Esophagus muscularis mucosa (tissue), 4 donors: ENCODE measurements at places on chromosomes 3 and 15. TPM values are rescaled to one million over a fixed set of nuclear protein-coding genes. Genes with fewer than 3 reads are reported as not detected.

DNA sequence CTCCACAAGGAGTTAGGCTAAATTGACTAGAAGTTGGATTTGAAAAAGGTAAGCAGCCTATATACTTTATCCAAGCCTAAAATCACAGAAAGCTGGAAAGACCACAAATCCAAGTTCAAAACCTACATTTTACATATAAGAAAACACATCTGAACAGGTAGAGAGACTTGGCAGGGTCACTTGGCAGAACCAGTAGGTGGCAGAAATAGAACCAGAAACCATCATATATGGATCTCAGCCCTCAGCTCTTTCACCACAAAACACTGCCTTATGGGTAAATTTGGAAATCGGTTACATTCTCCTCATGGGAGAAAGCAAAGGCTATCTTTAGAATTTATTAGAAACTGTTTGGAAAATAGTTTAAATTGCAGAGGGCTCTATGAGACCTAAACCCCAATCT, 44.2 kb downstream of the MKRN2 start:
- no peak for DNase-seq

DNA sequence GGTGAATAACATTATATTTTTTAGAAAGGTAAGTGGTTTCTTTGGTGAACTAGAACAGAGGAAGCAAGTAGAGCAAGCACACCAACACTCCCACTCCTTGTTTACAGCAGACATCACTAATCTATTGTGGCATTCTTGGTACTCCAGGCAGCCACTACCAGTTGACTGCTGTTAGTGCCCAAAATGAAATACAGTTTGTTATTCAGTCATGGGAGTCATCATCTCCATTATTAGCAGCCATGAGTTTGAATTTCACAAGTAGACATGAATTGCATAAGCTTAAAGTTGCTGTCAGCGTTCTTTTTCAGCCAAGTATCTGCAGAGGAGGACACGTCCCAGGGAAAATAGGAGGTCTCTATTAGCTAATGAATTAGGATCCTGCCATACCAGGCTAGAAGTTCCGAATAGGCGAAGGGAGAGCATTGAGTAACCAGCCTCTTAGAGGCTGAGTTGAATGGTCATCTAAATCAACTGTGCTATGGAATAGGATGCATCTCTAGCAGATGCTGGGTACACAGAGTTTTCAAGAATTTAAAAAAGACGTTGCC, 252.7 kb upstream of the ICE2 start:
- DNase-seq, result no peak

The GOLGA6A gene
- not detected for total RNA-seq

The SI gene
- total RNA-seq, result not detected

GRCh38 chr3:152364237-152364636, 95.5 kb downstream of the MBNL1 start:
- no peak for DNase-seq

- DNase-seq, result no peak
These were observed 7.8 kb upstream of the RPSA start for GRCh38 chr3:39398700-39399099.

DNA sequence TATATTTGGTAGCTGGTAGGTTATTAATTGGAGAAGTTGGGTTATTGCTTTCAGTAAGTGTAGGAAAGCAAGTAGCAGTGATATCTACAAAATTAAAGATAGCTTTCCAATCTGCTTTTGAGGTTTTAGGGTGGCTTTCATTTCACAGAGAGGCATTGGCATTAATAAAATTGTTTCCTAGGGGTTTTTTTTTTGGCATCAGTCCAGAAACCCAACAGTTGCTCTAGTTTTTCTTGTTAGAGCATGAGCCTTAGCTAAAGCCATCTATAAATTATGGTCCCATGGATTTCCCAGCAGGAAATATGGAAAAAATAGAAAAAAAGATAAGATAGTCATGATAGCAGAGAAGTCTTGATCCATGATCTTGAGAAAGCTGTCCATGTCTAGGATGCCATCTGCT, 3.0 kb upstream of the B4GALT4 start:
- no peak for DNase-seq

DNA sequence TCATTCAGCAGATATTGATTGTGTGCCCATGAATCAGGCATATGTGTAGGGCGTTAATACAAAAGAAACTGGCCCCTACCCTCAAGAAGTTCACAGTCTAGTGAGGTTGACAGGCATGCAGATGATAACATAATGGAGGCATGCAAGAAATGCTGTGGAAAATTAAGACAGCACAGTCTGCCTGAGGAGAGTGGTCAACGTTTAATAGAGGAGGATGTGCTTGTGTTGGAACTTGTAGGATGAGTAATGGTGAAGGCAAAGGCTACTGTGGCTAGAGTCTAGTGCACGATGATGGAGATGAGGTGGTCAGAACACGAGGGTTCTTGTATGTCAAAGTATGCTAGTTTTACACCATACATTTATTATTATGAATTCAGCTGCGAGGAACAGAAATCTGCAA, 295.7 kb downstream of the SOX2 start:
- DNase-seq, result no peak

The SPRED1 gene
- 17.1 TPM for total RNA-seq

The GJD2 gene
- total RNA-seq, result not detected

- no peak for DNase-seq
These were observed 16.2 kb downstream of the SPSB4 start for GRCh38 chr3:141067206-141067974.

DNA sequence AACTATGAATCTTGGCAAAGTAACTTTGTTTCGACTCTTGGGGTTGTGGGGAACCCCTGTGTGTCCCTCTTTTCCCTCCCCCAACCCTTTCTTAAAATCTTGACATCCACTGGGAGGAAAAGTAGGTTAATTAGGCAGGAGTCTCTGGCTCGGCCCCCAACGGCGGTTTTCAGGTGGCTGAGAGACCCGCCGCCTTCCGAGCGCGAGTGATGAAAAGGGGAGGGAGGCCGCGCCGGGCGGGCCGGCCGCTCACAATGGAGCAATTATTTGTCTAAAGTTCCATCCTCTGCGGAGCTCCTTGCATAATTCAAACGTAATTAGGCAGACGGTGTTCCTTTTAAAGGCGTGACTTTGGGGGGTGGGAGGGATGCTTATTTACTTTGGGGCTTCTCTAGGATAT, 51.7 kb downstream of the ZIC4 start:
- DNase-seq, result no peak

DNA sequence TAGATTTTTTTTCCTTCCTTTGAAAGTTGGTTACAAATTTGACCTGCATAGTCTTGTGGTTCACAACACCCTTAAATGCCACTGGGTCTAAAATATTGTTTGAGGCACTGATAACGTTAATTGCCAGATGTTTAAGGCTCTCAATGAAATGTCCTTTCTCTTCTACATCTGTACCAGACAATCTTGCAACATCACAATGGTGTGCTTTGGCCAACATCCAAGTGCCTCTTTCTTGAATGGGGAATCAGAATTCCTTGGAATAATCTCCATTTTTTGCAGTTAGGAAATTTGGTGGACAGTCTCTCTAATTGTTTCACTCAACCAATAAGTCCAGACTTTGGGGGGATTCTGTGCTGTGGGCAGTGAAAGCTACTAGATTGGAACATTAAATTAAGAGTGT, 26.0 kb upstream of the PEX5L start:
- DNase-seq, result no peak

The ACAN gene
- total RNA-seq, result under 0.01 TPM

- no peak for DNase-seq
These were observed 139.9 kb downstream of the FBLN2 start for GRCh38 chr3:13688824-13689223.

The MRPS22 gene
- 45.8 TPM for total RNA-seq

- DNase-seq, result no peak
These were observed 64.5 kb downstream of the ZNF148 start for GRCh38 chr3:125310623-125311081.

The MAPKAPK3 gene
- total RNA-seq, result 27.9 TPM

DNA sequence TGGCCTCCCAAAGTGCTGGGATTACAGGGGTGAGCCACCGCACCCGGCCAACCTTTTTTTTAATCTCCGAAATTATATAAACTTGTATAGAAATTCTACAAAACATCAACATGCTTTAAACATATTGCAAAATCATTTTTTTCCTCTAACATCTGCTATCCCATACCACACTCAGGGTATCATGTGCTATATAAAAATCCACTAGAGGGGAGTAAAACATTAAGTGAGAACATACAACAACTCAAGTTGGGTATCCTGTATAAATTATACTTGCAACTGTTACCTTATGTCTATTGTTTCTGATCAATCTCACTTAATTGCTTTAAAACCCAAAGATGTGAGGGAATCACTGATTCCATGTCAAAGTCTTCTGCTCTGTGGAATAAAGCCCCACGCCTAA, 71.9 kb upstream of the FBN1 start:
- DNase-seq, result no peak

DNA sequence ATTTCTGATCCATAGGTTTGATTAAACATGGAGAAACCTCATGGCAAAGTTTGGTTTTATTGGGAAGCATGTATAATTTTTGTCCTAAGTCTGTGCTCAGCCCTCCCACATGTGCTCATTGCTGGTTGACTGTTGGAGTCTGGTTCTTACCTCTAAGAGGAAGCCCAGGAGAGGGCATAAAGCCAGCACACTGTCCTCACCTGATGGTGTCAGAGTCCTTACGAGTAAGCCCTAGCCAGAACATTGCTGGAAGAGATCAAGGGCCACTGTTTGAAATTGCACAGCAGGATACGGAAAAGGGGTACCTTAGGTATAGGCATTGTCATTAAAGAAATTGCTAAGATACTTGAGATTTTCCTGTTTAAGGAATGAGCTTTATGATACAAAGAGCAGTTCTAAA, 21.3 kb downstream of the MLH1 start:
- no peak for DNase-seq

The GOLGA8G gene
- 0.17 TPM for total RNA-seq

- no peak for DNase-seq
These were observed 31.3 kb downstream of the RPN1 start for GRCh38 chr3:128619146-128619890.

- DNase-seq, result no peak
These were observed 100.0 kb downstream of the THBS1 start for GRCh38 chr15:39680868-39681267.

The GAP43 gene
- total RNA-seq, result 2.2 TPM

GRCh38 chr3:27289769-27290413, 79.3 kb downstream of the NEK10 start:
- no peak for DNase-seq

- no peak for DNase-seq
These were observed 135.5 kb upstream of the ZPLD1 start for GRCh38 chr3:102299125-102299877.

- no peak for DNase-seq
These were observed 43.8 kb downstream of the NEK10 start for GRCh38 chr3:27325419-27325818.

The LYZL4 gene
- total RNA-seq, result not detected

DNA sequence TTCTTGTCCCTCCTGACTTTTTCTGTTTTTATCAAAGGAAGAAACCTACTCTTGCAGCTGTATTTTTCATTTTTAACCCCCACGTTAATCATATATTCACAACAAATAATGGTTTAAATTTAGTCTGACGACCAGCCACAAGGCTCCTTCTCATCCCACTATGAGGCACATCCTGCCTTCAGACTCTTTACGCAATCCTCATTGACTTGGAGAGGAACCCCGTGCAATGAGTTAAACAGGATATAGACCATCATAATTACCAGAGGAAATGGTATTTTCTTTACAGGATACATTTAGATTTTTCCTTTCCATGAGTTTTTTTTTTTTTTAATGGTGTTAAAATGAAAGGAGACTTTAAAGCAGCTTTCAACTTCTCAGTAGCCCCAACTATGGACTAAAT, 68.5 kb downstream of the WWTR1 start:
- no peak for DNase-seq

DNA sequence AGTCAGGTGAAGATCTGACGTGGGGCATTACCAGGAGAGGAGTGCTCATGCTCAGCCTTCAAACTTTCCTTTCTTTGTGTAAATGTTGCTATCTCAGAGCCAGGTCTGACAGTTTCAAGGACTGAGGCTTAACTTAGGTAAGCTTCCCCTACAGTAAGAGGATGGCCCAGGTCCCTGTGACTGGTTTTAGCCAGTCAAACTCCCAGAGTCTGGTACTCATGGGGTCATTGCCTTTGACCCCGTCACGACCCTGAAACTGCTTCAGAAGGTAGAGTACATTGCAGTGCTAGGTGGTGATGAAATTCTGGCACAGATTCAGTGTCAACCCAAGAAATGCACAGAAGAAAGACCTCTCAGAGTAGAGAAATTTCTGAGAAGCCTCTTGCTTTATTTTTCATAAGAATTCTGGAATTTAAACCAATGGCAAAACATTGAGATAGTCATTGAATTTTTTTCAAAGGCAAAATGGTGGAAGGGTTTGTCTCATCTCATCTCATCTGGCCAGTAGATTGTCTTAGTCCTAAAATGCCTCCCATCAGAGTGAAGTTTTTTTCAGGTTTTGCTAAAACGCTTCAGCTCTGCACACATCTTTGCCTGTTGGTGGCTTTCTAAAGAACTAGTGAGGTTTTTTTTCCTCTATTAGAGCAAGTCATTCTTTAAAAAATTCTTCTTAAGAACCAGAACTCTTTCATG, 23.1 kb downstream of the ZBTB38 start:
- no peak for DNase-seq

The PLCB2 gene
- total RNA-seq, result 9.6 TPM

DNA sequence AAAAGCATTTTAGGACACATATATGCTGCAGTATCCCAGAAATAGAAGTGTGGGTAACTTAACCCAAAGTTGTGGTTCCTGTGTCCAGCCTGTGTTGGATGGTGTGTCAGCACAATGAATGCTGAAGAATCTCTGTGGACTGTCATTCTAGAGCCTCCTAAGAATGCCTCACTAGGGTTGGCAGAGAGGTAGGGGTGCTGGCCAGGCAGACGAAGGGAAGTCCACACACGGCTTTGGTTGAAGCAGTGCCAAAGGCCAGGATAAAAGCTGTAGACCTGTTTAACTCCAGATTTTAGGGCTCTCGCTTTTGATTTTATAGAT, 43.7 kb upstream of the TIPARP start:
- DNase-seq, result no peak

The PARP15 gene
- total RNA-seq, result 2.3 TPM

DNA sequence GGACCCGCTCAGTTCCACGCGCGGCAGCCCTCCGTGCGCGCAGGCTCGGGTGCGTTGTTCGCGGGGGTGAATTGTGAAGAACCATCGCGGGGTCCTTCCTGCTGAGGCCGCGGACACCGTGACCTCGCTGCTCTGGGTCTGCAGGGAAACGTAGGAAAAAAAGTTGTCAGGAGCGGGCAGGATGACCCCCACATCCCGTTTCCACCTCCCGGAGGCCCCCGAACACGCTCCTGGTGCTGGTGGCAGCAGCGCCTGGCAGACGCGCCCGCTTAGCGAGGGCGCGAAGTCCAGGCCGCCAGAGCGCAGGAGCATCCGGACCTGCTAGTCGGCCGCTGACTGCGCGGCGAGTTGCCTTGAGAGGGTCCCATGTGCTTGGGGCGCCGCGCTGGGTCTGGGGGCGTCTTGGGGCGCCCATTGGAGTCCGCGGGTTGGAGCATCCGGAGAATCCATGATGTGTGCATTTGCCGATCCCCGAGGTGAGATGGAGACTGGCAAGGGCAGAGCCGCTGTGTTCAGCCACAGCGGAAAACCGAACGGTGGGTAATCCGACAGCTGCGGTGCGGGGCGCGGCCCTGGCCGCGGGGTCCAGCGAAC, 520 bp downstream of the GREM1 start:
- no peak for DNase-seq
